ENCODE measurements at places on chromosomes 11 and 22.

DNA sequence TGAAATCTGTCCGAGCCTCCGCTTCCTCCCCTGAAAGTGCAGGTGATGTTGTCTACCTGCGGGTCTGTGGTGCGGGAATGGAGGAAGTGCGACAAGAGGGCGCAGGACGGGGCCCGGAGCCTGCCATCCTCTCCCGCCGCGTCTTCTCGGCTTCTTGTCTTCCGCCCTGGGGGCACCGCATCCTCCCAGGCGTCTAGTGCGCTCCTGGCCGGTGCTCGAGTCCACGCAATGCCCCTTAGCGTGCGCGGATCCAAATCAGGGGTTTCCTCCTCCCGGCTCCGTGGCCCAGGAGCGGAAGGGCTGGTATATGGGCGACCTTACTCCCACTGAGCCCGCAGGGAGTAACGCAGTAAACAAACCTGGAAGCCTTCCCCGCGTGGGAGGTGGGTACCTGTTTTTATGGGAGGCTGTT is 405 bp downstream of the SFI1 start:
- no peak for DNase-seq

DNA sequence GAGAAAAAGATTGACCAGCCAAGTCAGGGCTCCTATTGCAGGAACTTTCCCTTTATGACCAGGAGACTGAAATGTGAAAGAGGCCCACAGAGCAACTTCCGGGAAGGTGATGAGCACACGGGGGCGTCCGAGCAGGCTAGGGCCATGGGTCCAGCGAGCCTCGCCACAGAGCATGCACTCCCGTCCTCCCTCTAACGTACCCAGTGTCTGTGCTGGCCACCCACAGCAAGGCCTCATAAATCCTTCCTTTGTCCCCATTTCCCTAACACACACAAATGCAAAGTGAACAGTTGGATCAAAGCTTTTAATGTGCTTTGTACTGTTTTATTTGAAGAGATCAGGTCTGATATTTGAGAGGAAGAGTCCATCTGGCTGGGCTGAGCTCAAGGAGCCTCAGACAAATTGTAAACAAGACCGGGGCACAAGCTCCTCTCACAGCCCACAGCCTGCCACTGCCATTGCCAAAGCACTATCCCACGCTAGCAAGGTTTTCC is 44.3 kb downstream of the BLID start:
- DNase-seq, result no peak

GRCh38 chr11:103546236-103546635 is 437.0 kb downstream of the DYNC2H1 start:
- DNase-seq, result no peak

GRCh38 chr11:3955299-3955665 is 99.8 kb downstream of the STIM1 start:
- DNase-seq, result no peak

GRCh38 chr11:131305005-131305404 is 65.4 kb upstream of the NTM start:
- no peak for DNase-seq

DNA sequence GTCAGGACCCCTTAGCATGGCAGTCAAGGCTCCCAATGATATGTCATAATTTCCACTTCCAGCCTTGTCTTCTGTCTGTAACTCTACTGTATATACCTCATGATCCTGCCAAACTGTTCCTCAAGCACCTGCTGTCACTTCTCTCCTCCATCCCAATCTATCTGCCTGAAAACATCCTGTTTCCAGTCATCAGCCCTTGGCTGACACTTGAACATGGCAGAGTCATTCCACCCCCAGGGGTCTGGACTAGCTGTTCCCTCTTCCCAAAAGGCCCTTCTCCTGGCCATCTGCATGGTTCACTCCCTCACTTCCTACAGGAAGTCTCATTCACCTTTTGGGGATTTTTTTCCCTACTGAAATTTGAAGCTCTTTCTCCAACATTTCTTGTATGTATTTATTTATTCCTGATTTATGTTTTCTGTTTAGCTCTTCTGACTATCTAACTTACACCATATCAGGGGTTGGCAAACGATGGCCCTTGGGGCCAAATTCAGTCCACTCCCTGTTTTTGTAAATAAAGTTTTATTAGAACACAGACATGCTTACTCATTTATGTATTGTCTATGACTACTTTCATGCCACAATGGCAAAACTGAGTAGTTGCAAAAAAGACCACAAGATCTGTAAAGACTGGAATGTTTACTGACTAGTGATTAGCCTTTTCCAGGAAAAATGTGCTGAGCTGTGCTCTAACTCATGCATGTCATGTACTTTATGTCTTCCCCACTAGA is 278.4 kb downstream of the KIRREL3 start:
- no peak for DNase-seq

DNA sequence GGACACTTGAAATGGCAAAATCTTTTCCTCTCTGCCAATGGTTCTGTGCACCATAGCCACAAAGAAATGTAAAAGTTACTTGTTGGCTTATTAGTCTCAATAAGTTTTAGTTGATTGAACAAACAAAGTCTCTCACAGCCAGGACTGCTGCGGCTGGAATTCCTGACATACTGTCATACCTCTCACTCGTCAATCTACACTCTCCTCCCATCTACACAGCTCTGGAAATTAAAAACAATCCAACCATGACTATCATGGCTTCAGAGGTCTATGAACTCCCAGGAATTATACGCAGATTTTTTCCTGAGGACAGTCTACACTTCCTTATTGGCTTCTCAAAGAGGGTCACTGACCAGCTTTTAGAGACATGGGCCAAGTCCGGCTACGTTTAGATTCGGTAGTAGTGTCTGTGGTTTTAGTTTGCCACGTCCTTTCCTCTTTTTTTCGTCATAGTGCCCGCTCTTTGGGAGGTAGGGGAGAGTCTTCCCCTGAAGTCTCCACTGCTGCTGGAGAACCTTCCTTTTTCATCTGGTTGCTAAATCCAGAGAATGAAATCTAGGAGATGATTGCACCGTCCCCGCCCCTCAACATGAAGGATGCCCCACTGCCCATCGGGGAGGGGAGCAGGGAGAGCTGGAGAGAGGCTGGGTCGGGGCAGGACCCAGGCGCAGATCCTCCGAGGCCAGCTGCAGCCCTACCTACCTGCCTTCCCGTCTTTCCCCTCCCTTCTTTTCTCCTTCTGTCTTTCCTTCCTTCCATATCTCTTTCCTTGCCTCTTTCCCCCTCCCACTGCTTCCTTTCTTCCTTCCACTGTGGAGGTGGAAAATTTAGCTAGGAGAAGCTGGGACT is 1.0 kb upstream of the PLEKHB1 start:
- no peak for DNase-seq

DNA sequence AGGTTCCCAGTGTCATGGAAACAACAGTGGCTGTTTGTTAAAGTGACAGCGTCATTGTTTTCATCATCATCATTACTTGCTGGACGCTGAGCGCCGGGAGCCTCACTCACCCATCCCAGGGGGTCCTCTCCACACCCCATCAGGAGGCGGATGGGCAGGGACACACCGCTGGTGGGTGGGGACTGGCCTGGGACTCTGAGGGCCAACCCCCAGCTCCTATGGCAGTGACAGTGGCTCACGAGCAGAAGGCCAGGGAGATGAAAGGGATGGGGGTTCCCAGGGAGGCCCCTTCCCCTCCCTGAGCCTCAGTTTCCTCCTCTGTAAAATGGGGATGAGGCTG is 76.6 kb upstream of the PRR5 start:
- DNase-seq, result no peak

GRCh38 chr11:59574467-59574866 is 41.1 kb downstream of the OSBP start:
- DNase-seq, result peak; percentile 53

- DNase-seq, result no peak
Observed at GRCh38 chr11:60992842-60993409, 21.4 kb downstream of the CD6 start.

DNA sequence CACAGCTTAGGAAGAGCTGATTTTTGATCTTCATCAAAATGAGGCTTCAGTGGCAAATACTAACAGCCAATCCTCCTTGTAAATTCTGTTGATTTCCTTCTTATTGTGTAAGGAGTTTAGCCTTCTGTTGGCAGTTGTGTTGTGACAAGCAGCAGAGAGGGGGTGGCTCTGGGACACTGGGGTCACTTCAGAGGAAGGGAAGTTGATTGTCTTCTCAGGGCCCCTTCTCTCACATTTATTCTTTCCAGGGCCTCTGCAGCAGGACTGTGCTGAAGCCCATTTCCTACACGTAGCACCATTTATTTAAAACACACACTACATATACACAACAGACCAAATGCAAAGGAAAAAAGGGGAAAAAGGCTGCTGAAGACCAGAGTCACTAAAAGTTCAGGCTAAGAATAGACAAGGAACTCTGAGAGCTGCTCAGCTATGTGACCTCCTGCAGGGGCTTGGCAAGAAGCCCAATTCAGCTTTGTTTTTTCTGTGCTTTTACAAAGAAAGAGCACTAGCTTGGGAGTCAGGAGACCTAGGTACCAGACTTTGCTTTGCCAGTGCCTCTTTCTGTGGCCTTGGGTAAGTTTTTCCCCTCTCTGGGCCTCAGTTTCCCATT is 28.3 kb upstream of the UPB1 start:
- DNase-seq, result peak; percentile 19

- DNase-seq, result no peak
Observed at GRCh38 chr11:115147243-115147807, 356.9 kb downstream of the CADM1 start.

DNA sequence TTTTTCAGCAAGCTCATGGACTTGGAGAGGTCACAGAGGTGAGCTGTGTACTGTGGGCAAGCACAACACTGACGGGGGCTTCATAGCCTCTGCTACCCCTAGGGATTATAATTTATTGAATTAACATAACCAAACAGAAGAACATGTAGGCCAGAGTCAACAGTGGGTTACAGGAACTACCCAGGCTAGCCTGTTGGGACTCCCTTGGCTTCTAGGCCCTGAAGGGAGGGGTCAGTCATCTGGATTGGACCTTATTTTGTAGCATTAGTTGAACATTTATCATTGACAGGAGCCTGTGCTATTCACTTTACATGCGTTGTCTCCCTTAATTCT is 56.9 kb downstream of the KREMEN1 start:
- no peak for DNase-seq

- DNase-seq, result no peak
Observed at GRCh38 chr11:12290477-12290922, 86.9 kb upstream of the PARVA start.

GRCh38 chr11:98940913-98941312 is 79.8 kb upstream of the CNTN5 start:
- DNase-seq, result no peak

DNA sequence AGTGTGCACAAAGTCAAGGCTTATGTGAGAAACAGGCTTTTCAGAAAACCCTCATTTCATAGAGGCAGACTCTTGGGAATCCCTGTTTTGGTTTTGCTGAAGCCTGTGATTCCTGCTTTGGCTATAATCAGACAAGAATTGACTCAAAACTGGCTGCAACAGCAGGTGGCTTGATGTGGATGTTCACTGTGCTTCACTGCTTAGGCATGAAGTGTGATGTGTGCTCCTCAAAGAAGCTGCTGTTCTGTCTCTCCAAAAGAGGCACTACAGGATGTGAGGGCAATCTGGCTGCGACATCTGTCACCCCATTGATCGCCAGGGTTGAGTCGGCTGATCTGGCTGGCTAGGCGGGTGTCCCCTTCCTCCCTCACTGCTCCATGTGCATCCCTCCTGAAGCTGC is 103.5 kb downstream of the C11orf58 start:
- no peak for DNase-seq

- DNase-seq, result no peak
Observed at GRCh38 chr11:37105427-37105826, 507.4 kb upstream of the RAG2 start.
